ENCODE measurements at places on chromosomes 16 and 17.

- no peak for DNase-seq
Measured at GRCh38 chr16:19479302-19479721, 42.6 kb downstream of the GDE1 start.

GRCh38 chr16:19424478-19424877 lies 6.8 kb downstream of the TMC5 start:
- no peak for DNase-seq

DNA sequence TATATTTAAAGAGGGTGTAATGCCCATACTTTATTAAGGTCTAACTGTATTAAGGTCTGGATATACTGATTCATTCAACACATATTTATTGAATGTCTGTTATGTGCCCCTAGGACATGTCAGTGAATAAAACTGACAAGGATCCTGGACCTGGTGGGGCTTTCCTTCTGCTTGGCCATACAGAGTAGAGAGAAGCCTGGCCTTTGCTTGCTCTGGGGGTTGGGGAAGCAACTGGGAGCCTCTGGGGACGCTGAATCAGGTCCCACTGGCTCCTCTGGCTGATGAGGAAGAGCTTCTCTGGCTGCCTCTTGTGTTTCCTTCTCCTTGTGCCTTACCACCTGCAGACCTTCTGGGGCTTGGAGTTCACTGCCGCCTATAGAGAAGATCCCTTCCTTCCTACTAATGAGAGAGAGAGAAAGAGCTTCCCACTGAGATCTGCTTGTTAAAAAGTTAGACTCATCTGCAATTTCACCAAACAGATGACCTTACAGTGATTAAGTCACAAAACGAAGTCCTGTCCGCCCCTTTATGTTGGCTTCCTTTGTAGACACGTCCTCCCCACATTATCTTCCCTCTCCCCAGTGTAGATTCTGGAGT lies 49.7 kb downstream of the MSI2 start:
- no peak for DNase-seq

DNA sequence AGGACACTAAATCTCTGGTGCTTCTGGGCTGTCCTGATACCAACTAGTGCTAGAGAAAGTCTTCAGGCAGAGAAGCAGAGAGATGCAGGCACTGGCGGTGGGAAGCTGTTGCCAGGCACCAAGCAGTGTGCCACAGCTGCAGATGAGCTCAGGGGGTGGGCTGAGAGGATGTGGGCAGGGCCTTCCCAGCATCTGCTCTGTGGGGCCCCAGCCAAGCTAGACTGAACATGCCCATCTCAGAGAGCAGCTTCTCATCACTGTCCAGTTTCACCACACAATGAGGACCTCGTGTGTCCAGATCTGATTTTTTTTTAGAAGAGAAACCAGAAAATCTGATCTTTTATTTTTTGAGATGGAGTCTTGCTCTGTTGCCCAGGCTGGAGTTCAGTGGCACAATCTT lies 17.1 kb downstream of the PSKH1 start:
- no peak for DNase-seq

GRCh38 chr16:79805621-79806020 lies 205.1 kb upstream of the MAF start:
- no peak for DNase-seq

- DNase-seq = no peak
Measured at GRCh38 chr17:43601280-43602039, 55.3 kb upstream of the ETV4 start.

- peak; percentile 94 for DNase-seq
Measured at GRCh38 chr17:80254396-80255251, 6.0 kb upstream of the RNF213 start.

GRCh38 chr17:3658784-3659449 lies 9.5 kb downstream of the TAX1BP3 start:
- no peak for DNase-seq

DNA sequence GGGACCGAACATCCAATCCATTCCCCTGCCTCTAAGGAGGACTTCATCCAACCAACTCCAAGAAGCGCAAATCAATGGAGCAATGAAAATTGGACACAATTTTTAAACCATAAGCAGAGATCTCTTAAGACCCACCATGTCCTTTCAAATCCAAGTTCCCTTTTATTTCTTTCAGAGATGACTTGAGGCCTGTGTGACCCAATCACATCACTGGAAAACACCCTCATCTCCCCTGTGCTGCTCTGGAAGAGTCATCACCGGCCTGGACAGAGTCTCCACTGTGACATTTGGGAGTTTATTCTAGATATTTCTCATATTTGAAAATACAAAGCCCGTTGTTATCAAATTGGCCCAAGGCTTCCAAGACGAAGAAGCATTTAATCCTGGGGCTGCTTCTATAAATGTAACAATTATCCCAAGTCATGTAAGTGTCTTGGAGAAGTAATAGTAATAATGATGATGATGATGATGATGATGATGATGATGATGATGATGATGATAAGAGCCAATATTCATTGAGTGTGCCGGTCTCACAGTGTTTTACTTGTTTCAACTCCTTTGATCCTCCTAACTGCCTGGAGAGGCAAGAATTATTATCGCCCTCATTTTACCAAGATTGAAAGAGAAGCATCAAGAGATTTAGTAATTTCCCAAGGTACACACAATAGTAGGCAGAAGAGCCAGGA lies 72.1 kb downstream of the COPRS start:
- DNase-seq = peak; percentile 78

DNA sequence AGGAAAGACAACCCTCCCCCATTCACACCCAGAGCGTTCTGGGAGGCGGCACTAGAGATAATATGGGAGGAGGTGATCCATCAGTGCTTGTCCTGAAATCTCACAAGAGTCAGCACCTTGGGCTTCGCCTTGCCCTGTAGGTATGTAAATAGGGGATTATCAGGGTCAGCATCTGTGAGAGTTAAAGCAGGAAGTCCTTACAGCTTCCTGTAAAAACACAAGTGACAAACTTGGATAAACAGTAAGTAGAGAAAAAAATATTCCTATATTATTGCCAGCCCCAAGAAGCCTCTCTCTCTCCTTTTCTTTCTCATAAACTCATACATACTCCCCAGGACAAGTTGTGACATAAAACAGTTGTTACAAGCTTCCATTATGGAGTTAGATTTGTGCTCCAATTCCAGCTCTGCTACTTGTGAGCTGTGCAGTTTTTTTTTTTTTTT lies 187.7 kb downstream of the MAF start:
- no peak for DNase-seq

DNA sequence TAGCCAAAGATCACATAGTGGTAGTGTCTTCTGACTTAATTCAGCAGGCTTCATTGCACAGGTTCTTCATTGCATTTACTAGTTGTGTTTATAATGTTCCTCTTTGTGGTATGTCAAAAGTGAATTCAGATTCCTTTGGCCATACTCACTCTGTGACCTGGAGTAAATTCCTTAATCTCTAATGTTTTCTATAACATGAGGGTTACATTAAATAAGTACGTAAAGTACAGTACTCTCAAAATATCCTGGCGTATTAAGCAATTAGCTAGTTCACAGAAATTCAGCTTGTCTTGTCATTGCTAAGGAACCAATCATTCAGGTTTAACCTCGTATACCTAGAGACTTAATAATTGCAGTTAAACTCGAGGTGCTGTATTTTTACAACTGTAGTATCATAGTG lies 4.2 kb downstream of the RPS6KB1 start:
- no peak for DNase-seq

DNA sequence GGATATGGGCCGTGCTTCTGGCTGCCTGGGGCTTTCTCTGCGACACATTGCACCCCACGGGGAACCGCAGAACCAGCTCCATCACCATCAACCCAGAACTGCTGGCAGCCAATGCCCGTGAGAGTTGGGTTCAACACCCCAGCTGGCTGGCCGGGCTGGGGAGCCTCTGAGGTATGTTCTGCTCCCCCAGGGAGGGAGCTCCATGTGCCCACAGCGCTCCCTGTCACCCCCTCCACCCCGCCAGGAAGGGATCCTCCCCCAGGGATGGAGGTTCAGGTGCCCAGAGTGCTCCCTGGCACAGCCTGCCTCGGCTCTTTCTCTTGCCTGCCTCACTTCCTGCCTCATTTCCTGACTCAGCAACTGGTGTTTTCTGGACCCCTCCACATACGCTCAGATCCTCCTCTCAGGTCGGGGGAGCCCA lies 24.2 kb upstream of the MPRIP start:
- no peak for DNase-seq

GRCh38 chr16:12420661-12421209 lies 383.0 kb downstream of the CPPED1 start:
- DNase-seq = no peak

GRCh38 chr17:2194889-2195335 lies 108.7 kb downstream of the SMG6 start:
- no peak for DNase-seq

DNA sequence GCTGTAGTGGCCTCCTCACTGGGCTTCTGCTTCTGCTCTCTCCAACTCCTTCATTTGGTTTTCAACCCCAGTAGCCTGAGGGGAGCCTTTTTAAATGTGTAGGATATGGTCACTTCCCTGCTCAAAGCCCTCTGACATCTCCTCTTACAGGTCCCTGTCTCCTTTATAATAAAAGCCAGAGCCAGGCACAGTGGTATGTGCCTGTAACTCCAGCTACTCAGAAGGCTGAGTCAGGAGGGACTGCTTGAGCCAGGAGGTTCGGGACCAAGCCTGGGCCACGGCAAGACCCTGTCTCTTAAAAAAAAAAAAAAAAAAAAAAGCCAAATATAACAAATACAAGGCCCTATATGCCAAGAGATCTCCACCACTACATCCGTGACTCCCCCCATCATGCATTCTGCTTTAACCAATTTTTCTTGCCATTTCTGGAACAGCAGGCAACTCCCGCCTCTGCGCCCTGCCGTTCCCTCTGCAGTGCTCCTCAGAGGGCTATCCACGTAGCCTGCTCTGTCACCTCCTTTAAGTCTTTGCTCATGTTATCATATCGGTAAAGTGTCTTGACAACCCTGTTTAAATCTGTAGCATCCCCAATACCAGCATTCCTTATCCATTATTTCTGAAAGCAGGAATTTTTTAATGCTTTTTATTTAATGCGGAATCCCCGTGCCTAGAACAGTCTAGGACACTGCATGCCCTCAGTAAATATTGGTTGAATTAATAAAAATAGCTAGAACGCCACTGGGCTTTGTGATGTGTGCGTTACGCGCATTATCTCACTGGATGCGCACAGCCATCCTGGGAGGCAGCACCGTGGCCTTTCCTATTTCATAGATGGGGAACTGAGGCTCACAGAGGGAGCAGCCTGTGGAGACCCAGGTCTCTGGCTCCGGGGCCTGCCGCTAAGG lies 9.5 kb downstream of the ZNF771 start:
- DNase-seq = no peak

- no peak for DNase-seq
Measured at GRCh38 chr16:19153876-19154275, 14.2 kb upstream of the SYT17 start.

- DNase-seq = peak; percentile 58
Measured at GRCh38 chr17:62093188-62094155, 28.4 kb upstream of the MED13 start.

DNA sequence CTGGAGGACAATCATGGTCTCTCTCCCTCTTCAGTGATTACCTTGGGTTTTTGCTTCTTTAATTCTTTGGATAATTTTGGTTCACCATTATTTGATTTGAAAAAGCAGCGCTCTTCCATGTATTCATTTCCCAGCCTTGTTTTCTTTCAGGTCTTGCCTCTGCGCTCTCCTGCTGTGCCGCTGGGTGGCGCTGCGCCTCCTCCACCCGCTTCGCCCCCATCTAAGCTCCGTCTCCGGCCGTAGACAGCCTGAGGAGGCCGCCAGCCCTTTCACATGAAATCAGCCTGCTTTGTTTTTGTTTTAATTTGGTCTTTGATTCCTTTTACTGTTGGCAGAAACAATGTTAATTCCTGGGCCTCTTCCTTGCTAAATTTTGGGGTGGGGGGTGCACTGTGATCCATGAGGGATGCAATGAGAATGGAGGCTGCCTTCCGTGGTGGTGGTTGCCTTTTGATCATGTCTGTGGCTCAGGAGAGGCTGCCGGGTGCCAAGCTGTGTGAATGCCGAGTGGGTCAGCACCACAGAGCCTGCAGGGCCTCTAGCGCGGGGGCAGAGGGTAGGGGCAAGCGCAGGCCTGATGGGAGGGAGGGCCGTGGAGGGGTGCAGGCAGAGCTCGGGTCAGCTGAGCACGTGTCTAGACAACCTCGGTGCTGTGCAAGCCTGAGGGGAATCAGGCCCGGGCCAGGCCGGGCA lies 64.1 kb downstream of the PLD6 start:
- DNase-seq = peak; percentile 46

DNA sequence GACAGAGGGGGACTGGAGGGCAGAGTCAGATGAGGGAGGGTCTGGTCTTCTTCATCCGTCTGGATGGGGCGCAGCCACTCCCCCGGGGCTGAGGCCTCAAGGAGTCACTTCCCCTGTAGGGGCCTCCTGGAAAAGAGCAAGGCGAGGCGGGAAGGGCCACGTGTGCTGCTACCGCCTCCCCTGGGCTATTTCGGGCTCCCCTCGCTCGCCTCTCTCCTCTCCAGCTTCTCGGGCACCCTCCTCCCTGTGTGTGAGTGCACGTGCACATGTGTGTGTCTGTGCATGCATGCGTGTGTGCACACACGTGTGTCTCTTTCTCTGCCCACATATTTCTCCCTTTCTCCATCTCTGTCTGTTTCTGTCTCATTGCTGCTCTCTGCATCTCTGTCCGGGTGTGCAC lies 10.1 kb downstream of the GSG1L start:
- no peak for DNase-seq

DNA sequence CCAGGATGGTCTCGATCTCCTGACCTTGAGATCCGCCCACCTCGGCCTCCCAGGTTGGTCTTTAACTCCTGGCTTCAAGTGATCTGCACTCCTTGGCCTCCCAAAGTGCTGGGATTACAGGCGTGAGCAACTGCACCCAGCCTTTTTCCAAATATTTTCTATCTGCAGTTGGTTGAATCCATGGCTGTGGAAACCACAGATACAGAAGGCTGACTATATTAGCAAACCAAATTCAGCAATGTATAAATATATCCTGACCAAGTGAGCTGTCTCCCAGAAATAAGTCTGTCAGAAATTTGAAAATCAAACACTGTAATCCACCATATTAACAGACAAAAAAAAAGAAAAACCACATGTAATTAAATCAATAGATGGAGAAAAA lies 9.6 kb downstream of the CFDP1 start:
- DNase-seq = no peak

GRCh38 chr16:50591800-50592771 lies 43.9 kb downstream of the NKD1 start:
- no peak for DNase-seq

- peak; percentile 75 for DNase-seq
Measured at GRCh38 chr16:46853713-46854443, 22.9 kb upstream of the C16orf87 start.

GRCh38 chr16:12317121-12317810 lies 340.7 kb downstream of the SNX29 start:
- DNase-seq = no peak

DNA sequence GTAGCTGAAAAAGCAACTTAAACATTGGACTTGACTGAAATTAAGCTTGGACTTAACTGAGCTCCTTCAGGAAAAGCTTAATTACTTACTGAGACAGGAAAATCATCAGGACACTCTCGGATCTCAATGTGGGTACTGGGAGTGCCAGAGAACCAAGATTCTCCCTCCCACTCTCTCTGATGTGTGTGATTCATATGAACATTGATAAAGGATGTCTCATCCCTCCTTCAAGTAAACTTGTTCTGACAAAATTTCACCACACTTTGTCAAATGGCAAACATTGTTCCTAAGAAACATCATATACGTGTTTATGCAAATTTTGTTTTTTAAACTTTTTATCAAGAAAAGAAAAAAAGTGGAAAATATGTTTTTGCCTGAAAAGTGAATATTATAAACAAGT lies 4.1 kb upstream of the SLFN5 start:
- no peak for DNase-seq

Measured in suppressor macrophage treated with lipopolysaccharide for 4 hours (primary cell).